ENCODE measurements at places on chromosomes 4 and X. TPM values are rescaled to one million over a fixed set of nuclear protein-coding genes. Genes with fewer than 3 reads are reported as not detected.

GRCh38 chrX:12412561-12412960 is 274.3 kb downstream of the FRMPD4 start:
- DNase-seq = no peak

- DNase-seq = no peak
Measured at GRCh38 chr4:155331478-155331877, 45.3 kb downstream of the MAP9 start.

- no peak for DNase-seq
Measured at GRCh38 chrX:8201896-8202331, 30.8 kb upstream of the VCX2 start.

The MAP7D2 gene
- total RNA-seq = 0.16 TPM

The LEF1 gene
- 859 TPM for total RNA-seq

The TBC1D14 gene
- total RNA-seq = 78.2 TPM
